Urinary bladder (tissue), 4 donors: ENCODE measurements at places on chromosomes 5 and 9. TPM values are rescaled to one million over a fixed set of nuclear protein-coding genes. Genes with fewer than 3 reads are reported as not detected.

The NNT gene
- total RNA-seq = 118 TPM

The LIFR gene
- total RNA-seq = 190 TPM

The IFNK gene
- not detected for total RNA-seq

The STPG3 gene
- total RNA-seq = not detected

The SPDL1 gene
- 22.5 TPM for total RNA-seq

The LVRN gene
- total RNA-seq = 2.8 TPM

The ADRB2 gene
- total RNA-seq = 3.0 TPM

The GPR151 gene
- not detected for total RNA-seq

The STC2 gene
- 3.4 TPM for total RNA-seq

The PCDHB16 gene
- 3.3 TPM for total RNA-seq

The KCTD16 gene
- 1.6 TPM for total RNA-seq

The AQP7 gene
- 1.9 TPM for total RNA-seq
